GM13977 (cell line): ENCODE measurements at places on chromosomes 7 and 10.

DNA sequence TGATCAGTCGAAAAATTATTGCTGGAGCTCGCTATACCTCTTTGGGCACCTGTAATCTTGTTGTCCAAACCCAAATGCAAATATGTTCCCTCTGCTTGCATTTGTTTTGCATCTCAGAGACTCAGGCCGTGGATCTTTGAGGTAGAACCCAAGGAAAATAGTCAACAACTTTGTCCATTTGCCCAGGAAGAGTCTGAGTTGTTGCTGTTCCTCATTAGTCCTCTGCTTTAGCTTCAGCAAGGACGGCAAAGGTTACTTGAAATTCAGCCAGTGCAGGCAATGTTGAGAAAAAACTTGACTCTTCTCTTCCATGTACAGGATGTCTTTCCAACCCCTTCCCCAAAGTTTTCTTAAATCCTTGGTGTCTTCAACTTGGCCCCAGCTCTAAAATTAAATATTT lies 45.8 kb downstream of the PDK4 start:
- no peak for DNase-seq

GRCh38 chr7:105027176-105027853 lies 13.3 kb downstream of the KMT2E start:
- no peak for DNase-seq

DNA sequence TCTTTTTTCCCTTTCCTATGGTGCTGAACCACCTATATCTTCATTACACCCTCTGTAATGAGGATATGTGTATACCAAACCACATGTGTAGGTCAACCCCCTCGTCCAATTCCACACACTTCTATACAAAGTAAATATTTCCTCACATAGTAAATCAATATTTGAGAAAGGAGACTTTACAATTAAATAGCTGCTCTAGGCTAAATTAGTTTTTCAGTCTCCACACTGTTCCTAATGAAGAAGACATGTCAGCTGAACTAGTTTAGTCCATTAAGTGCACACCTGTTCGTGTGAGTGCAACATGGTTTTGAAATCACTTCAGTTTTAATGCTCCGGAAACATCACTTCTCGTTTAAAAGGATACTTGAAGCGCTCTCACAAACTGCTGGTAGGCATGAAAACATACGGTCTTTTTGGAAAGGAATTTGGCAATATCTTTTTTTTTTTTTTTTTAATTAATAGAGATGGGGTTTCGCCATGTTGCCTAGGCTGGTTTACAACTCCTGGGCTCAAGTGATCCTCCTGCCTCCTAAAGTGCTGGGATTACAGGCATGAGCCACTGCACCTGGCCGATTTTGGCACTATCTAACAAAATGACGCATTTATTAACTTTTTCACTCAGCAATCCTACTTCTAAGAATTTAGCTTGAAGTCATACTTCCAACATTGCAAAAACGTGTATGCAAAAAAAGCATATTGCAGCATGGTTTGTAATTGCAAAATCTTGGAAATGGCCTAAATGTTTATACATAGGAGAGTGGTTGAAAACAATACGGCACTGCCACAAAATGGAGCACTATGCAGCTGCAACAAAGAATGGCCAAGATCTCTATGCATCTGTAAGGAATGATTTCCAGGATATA lies 2.1 kb upstream of the XRCC2 start:
- DNase-seq: no peak

DNA sequence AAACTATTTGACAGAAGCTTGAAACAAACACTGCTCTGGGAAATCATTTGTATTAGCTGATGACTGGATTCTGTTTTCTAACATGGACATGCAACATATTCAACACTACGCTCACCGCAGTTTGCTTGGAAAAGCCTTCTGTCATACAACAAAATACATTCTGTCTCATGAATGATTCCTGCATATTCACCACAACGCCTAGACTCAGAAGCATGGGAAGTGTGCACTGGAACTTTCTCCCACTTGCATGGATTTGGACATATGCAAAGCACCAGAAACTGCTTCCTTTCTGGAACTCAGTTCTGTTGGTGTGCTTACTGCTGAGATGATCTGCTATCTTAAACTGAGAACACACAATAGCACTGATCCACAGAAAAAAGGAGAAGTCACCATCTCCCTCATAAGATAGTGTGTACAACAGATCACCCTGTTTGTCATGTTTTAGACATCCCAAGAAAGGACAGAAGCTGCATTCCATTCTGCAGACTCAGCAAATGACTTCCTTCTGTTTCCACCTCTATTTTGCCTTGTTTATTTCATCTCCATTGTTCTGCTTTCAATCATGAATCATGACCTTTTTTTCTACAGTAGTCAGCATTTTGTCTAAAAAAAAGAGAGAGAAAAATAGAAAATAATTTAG lies 115.8 kb downstream of the HTR7 start:
- DNase-seq: no peak

- DNase-seq: no peak
Measured at GRCh38 chr10:43872644-43873043, 224.0 kb upstream of the ZNF32 start.

DNA sequence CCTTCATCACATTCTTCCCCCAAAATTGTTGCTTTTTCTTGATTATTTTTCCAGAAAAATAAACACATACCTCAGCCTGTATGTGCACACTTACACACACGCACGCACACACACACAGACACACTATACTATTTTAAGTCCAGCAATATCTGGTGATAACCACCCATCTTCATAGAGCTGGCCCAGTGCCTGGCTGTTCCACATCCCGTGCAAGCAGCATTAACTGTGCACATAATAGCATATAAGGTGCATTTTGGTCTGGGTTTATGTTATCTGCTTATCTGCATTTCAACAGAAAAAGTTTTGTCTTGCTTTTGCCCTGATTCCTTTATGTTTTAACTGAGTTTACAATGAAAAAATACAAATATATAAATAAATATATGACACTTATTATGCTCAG lies 143.1 kb upstream of the KLF6 start:
- DNase-seq: no peak

- no peak for DNase-seq
Measured at GRCh38 chr7:139078399-139078798, 31.1 kb downstream of the ZC3HAV1 start.

DNA sequence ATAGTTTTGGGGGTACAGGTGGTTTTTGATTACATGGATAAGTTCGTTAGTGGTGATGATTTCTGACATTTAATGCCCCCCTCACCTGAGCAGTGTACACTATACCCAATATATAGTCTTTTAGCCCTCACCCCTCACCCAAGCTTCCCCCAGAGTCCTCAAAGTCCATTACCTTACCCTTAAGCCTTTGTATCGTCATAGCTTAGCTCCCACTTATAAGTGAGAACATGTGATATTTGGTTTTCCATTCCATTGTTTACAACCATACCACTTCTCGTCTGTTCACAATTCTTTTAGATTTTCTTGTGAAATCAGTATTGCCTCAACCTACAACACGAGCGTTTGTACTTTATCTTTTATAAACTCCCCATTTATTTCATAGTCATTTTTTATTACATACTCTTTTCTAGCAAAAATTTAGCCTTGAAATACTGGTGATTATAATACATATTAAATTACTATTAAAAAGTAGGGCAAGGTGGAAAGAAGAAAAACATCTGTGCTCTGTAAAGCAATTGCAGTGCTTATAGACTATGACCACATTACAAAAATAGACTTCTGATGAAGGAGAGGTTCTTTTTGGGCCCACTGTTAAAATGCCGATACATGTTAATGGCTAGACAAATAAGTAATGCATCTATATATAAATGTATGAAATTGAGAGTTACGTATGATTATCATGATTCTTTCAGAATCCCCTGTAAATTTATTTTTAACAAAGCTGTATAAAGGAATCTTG lies 164.8 kb downstream of the THSD7A start:
- DNase-seq: no peak

- peak; percentile 68 for DNase-seq
Measured at GRCh38 chr7:123770378-123770777, 21.6 kb upstream of the WASL start.

- no peak for DNase-seq
Measured at GRCh38 chr7:98826811-98827231, 43.0 kb downstream of the TMEM130 start.

DNA sequence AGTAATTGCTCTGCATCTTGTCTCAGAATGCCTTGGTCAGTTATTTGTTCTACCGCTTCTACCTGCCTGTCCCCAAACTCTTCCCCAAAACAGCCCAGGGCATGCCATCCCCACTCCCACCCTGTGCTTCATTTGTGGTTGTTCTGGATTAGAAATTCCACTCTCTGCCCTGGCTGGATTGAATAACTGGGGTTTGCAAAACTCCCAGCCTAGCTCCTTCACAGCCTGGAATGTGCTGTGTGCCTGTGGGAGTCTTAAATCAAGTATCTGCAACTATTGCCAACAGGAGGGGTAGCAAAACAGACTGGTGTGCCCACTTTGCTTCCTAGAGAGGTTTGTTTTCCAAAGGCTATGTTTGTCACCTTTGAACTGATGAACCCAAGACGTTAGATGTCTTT lies 24.2 kb downstream of the TSPAN15 start:
- DNase-seq: no peak

GRCh38 chr10:31172925-31173324 lies 141.3 kb upstream of the ZNF438 start:
- DNase-seq: no peak

DNA sequence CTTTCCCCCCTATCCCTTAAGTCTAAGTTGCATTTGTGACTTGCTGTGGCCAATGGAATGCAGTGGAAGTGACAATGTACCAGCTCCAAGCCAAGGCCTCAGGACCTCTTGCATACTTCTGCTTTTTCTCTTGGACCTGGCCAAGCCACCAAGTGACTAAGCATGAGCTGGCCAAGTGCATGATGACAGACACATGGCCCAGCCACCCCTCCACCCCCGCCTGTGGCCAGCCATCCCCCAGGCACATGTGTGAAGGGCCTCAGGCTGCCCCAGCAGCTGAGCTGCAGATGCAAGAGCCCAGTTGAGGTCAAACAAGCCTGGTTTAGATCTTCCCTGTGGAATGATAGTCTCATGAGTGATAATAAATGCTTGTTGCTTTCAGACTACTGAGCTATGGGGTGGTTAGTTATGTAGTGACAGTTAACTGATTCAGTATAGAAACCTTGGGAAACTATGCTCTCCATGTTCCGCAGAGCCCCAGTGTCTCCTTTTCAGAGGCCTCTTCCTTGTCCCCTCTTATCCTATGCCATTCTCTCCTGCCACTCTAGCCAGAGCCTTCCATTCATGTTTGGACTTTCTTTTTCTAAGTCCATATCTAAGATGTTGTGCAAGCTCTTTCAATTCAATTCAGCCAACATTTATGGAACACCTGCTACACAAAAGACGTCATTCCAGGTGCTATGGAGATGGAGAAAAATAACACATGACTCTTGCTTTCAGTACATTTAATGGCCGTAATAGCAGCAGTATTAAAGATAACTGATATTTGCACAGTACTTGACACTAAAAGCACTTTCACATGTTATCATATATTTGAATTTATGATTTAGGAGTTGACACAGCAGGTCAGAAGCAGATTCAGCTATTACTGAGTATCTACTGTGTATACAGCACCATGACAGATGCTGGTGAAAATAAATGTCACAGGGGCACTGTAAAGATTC lies 55.5 kb upstream of the LOXL4 start:
- no peak for DNase-seq

GRCh38 chr10:77381750-77382149 lies 255.9 kb downstream of the KCNMA1 start:
- DNase-seq: no peak

DNA sequence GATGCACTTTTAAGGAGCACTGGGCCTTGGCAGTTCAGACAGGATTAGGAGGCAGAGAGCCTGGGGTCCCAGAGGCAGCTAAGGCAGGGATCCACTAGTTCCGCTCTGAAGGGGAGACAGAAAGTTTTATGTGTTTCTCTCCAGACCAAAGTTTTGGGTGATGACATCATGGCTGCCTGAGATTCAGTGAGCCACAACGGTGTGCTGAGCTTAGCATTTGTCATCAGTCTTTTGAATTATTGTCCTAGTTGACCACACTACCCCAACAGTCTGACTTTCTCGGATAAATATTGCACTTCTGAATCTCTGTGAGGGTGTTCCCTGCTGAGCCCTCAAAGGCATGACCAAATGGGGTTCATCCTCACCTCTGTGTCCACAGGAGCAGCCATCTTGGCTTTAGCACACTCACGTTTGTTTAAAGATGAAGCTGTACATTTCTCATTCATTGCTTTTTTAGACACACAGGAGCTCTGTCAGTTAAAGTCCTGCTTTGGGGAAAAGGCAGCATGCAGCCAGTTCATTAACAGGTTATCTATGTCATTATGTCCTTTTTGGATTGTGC lies 297.7 kb upstream of the LRGUK start:
- DNase-seq: no peak

DNA sequence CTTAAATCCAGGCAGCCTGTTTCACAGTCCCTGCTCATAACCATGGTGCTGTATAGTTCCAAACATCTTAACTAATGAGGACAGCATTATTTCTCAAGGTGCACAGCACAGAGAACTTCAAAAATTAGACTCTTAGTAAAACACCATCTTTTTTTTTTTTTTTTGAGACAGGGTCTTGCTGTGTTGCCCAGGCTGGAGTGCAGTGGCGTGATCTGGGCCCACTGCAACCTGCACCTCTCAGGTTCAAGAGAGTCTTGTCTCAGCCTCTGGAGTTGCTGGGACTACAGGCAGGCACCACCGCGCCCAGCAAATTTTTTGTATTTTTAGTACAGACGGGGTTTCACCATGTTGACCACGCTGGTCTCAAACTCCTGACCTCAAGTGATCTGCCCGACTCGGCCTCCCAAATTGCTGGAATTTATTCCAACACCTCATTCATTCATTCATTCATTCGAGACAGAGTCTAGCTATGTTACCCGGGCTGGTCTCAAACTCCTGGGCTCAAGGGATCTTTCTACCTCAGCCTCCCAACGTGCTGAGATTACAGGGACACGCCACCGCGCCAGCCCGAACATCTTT lies 507 bp upstream of the TMEM254 start:
- no peak for DNase-seq

- no peak for DNase-seq
Measured at GRCh38 chr7:17546189-17546588, 247.7 kb downstream of the AHR start.

GRCh38 chr10:29761916-29762315 lies 127.1 kb upstream of the SVIL start:
- DNase-seq: no peak

- no peak for DNase-seq
Measured at GRCh38 chr7:103752995-103753394, 236.5 kb downstream of the RELN start.

GRCh38 chr10:43892062-43892770 lies 243.5 kb upstream of the ZNF32 start:
- no peak for DNase-seq

- no peak for DNase-seq
Measured at GRCh38 chr10:66008221-66008620, 917.6 kb upstream of the LRRTM3 start.

GRCh38 chr7:157619753-157620525 lies 283.1 kb downstream of the DNAJB6 start:
- DNase-seq: no peak

- DNase-seq: peak; percentile 22
Measured at GRCh38 chr7:24836084-24836483, 78.8 kb upstream of the GSDME start.

- no peak for DNase-seq
Measured at GRCh38 chr10:84626397-84627087, 298.2 kb downstream of the CCSER2 start.

DNA sequence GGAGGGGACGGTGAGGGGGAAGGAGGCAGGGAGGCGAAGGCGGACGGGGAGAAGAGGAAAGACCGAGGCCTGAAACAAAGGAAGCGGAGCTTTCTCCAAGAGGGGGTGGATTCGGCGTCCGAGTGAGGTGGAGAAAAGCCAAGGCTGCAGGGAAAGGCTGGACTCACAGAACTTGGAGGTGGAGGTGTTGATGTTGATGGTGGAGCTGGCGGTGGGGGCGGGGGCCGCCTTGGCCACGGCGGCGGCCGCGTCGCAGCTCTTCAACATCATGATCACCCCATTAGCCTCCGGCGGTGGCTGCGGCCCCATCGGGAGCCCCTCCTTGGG lies 578 bp downstream of the CACUL1 start:
- peak; percentile 56 for DNase-seq
